Mesothelial cell of epicardium (in vitro differentiated cells): ENCODE measurements at places on chromosomes 2 and 18. TPM values are rescaled to one million over a fixed set of nuclear protein-coding genes. Genes with fewer than 3 reads are reported as not detected.

DNA sequence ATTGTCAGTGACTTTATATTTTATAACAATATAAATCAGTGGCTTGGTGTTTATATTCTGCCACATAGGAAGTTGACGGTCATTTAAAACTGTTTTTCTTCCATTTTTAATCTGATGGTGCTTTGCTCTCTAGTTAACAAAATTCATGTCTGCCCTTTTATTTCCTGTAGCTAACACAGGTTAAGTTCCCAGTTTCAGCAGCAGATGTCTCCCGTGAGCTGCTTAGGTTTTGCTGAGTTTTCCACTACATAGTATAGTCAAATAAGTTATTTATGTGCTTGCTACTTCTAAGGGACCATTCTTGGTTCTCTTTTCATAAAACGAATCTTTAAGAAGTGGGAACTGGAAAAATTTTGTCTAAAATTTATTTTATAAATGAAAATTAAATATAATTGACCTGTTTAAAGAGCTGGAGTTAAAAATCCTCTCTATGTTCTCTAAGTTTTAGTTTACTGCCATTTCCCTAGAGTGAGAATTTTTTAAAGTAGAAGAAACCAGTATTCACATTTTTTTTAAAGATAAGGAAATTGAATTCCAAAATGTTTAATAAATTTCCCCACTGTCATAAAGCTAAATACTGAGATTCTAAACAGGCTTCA lies 20.6 kb downstream of the HTR2B start:
- H3K27me3 ChIP-seq, result no peaks in the 10 kb centered on the region
- H3K36me3 ChIP-seq, result peaks cover 31% of the 10 kb centered on the region
- peak; percentile 68 for DNase-seq
- no peak overlapping the region for H3K27ac ChIP-seq

DNA sequence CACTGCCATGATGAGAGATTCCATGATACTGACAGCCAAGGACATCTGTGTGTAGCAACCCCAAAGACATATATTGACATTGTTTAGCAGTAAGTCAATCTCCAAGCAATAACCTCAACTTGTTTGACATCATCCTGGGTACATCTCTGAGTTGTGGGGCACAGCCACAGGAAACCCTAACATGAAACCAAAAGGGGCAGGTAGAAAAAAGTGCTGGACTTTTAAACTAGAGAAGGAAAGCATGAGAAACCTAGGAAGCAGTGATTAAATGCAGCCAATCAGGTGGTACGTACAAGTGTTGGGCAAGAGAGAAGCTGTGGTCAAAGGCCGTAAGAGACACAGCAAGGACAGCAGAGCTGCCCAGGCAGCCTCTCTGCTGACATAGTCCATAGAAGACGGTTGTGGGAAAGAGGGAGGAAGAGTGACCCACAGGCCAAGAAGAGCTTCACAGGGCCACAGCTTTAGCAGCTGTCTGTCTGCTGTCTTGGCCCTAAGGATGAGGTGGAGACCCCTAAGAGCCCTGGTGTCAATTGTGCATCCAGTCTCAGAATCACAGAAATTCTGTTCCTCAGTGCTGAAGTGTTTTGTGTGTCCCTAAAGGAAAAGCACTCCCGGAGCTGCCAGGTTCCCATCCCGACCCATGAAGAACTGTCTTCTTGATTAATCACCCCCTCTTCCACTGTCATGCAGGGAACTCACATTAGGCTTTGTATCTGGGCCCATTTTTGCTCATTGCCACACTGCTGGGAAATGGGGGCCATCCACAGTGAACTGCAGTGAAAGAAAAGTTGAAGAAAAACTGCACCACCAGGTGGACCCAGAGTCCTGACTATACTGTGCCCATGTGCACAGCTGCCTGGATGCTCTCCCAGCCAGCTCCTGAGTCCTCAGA lies 25.4 kb upstream of the CHN1 start:
- no peaks in the 10 kb centered on the region for H3K27me3 ChIP-seq
- no peaks in the 10 kb centered on the region for H3K4me1 ChIP-seq
- H3K36me3 ChIP-seq, result no peaks in the 10 kb centered on the region
- DNase-seq, result peak; percentile 41
- no peak overlapping the region for H3K27ac ChIP-seq

- no peak for DNase-seq
- H3K4me1 ChIP-seq, result no peaks in the 10 kb centered on the region
- no peak overlapping the region for H3K27ac ChIP-seq
- no peaks in the 10 kb centered on the region for H3K36me3 ChIP-seq
These were observed 34.5 kb upstream of the DSEL start for GRCh38 chr18:67550872-67551520.

The ECEL1 gene
- 8.8 to 9.7 TPM (median 9.5 TPM) in 3 replicates for total RNA-seq

The GKN2 gene
- total RNA-seq, result not detected in 3 replicates
